Memory B cell (primary cell): ENCODE measurements at places on chromosomes 12 and 14.
A peak's percentile ranks its signal among the peaks of the same experiment; 100 is the strongest.

DNA sequence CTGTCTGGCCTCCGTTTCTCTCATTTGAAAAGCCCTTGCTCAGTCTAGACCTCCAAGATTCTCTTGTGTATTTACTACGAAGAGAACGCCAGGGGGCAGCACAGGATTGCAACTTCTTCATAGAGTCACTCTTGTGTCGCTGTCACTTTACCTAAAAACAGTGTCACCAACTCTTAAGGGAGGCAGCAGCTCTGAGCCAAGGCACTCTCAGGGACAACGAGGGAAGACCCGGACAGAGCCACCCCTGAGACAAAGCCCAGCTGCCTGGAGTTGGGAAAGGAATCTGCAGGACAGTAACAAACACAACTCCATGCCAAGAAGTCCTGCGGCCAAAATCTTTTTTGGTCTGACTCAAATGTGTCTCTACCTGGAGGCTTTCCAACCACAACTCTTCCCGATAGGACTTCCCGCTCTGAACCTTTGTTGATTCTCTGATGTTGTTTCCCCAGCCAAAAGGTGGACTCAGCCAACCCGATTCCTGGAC is 9.6 kb upstream of the RPAP3 start:
- peak; percentile 75 for DNase-seq

- DNase-seq = no peak
Observed at GRCh38 chr14:100428727-100429126, 105.6 kb downstream of the SLC25A47 start.

DNA sequence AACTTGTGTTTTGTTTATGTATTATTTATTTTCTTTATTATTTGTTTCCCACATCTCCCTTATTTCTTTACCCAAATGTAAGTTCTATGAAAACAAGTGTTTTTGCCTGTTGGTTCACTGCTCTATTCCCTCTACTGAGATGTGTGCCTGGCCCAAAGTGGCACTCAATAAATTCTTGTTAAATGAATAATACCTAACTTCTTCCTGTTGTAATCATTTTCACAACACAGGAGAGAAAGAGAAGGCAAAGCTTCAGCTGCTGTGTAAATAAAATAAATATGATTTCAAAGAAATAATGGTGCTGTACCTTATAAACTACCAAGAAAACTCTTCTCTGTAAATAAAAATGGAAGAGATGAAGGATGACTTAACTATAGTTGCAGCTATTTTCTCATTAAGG is 116.2 kb downstream of the TRHDE start:
- no peak for DNase-seq

DNA sequence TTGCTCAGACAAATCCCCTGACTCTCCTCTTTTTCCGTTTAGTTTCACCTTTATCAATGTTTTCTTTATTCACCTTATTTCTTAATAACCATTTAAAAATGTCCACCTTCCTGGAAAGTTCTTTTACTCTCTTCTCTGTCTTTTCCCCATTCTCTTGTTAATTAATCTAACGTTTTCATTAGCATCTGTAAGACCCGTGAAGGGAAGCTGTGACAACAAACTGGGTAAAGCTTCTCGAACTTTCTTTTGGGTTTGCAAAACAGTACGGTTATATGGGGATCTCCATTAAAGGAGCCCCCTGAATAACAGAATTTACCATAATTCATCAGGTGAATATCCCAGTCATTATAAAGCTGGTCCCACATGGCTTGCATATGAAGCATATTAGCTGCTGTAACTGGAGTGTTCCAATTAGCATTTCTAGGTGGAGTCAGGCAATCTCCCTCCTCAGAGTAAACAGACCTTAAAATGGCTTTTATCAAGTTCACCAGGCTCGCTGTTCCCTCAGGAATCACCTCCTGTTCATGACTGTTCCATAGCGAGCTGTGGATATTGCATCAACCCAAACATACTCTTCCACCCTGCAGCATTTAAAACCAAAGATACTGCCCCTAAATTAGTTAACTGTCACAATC is 42.4 kb downstream of the TMEM30B start:
- DNase-seq = no peak

DNA sequence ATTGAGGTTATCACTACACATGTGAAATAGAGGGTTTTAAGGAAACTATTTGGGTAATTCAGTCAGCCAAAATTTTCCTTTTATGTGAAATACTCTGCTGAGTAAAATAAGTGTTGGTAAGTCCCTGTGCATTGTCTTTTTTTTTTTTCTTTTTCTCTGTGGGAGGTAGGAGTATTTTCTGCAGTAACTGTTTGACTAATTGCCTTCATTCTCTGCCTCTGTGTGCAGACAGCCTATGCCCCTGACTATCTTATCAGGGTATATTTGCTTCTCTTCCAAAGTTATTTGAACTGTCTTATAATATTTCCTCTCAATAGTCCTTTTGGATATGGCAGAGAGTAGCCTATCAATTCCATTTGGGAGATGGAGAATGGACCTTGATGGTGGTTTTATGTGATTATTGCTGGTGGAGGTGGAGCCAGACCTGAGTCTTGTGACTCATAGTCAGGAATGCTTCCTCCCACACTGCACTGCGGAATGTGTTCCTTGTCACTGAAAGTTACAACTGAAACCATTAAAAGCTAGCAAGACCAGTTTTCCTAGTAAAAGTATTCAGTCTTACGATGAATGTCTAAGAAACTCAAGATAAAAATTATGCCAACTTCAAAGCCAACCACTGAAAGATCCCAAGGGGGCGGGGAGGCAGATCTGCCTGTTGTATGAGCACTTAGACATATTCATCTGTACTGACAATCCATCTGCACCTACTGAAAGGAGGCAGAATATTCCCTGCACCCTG is 40.9 kb upstream of the STXBP6 start:
- DNase-seq = no peak

GRCh38 chr12:63179224-63179623 is 28.2 kb upstream of the AVPR1A start:
- no peak for DNase-seq

DNA sequence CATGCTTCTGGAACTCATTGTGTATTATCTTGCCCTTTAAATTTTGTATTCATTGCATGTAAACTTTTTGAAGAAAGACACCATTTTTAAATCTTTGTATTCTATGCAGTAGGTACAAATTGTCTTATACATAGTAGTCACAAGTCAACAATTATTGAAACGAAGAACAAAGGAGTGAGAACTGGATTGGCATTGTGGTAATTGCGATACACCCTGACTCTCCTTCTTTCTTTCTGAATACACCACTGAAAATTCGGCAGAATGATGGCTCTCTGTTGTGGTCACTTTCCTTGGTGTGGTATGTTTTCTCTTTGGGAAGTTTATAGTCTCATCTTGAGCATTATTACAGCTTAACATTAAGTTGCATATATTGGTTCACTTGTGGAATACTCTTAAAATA is 34.1 kb downstream of the SLC16A7 start:
- DNase-seq = no peak

DNA sequence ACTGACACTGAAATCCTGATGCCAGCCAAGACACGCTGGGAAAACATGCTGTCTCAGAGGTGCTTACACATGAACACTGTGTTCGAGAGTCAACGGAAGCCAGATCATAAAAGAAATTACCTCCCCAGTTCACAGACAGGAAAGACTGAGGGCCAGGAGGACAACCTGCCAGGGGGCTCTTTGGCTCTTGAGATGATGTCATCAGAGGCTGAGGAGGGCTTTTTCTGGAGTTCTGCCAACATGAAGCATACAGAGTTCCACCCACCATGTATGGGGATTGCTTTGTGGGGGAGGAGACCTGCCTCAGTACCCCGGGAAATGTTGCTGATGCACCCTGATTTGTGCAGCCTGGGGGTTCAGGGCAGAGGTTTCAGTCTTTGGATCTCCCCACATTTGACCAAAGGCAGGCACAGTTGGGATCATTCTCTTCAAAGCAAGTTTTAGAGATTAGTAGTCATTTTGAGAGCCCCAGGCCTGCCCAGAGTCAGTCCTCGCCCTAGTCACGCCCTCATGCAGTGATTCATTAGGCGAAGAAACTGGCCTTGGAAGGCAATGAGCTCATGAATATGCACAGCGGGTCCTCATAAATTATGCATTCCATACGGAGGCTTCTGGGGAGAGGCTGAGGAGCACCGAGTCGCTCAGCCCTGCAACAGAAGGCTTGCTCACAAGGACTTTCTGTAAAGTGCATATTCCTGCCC is 34.9 kb upstream of the EML1 start:
- DNase-seq = no peak

DNA sequence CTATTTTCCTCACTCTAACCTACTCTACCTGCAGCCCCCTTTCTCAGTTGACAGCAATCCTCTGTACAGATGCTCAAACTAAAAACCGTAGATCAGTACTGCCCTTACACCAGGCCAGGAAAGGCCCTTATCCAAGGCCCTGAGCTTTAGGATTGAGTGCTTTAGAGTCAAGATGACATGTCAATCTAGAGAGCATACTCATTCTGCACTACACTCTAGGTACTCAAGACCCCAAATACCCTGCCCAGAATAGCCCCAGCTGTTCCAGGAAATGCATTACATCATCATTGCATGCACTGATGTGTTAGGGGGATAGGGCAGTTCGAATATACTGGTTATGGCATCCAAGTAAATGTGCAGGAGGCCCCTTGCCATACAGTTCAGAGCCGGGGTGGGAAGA is 3.5 kb upstream of the PHLDA1 start:
- no peak for DNase-seq

DNA sequence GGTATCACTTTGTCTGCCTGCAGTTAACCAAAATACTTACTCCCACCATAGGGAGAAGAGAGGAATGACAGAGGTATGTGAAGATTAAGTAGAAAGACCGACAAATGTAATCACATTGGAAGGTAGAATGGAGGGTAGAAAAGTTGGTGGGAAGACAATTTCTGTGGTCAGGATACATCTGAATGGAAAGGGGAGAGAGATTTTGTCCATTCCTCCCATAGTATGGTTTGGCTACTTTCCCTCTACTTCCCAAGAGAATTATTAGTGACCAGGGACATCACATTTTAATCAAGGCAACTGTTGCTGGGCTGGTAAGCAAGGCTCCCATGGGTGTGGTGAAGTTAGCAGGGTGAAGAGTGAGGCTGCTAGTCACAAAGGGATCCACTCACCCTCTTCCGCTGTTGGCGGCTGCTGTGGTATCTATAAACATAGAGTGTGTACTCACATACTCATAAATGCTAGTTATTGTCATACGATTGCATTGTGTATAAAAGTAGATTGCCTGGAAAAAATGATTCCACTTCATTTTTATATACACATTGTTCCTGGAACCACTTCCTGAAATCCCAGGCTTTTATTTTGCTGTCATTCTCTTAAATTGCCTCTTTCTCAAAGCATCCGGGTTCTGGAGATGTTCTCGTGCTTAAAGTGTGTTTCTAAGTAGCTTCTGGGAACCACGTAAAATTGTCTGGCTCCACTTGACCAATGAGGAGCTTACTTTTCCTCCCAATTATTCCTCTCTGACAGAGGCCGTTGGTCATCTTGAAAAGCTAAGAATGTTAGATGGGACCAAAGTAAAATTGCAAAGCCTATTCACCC is 413.1 kb downstream of the ZFP36L1 start:
- no peak for DNase-seq

GRCh38 chr12:52081263-52081733 is 1.8 kb downstream of the SMIM41 start:
- DNase-seq = peak; percentile 71

GRCh38 chr14:98957211-98958047 is 314.6 kb downstream of the BCL11B start:
- no peak for DNase-seq

- DNase-seq = no peak
Observed at GRCh38 chr14:106681568-106681967, 1155.2 kb downstream of the TMEM121 start.

DNA sequence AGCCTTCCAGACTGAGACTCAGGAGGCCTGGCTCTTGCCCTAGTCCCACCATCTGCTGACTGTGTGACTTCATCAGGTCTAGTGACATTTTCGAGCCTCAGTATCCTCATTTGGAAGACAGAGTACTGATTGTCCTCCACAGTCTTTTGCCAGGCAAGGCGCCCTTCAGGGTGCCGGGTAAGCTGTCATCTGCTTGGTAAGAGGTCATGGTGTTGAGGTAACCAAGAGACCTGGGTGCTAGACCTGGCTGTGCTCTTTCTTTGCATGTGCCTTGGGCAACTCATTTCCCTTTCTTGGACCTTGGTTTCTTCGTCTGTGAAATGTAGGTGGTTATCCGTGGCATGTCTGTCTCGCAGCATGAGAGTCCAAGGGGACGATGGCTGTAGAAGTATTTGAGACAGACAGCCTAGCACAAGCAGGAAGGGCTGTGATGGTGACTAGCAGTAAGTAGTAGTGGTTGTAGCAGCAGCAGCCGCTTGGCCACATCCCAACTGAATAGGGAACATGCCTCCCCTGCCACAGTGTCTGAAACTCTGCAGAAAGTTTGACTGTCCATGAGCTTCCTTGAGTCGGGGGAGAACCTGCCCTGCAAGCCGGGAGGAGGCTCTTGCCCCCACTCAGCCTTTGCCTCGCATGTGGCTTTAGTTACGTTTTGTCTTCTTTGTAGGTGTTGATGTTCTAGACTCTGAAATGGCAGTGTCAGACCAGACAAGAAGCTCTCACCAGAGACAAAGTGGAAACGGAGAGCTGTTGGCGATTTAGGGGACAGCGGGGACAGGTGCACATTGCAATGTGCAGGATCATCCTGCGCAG is 40.3 kb downstream of the EVL start:
- no peak for DNase-seq

DNA sequence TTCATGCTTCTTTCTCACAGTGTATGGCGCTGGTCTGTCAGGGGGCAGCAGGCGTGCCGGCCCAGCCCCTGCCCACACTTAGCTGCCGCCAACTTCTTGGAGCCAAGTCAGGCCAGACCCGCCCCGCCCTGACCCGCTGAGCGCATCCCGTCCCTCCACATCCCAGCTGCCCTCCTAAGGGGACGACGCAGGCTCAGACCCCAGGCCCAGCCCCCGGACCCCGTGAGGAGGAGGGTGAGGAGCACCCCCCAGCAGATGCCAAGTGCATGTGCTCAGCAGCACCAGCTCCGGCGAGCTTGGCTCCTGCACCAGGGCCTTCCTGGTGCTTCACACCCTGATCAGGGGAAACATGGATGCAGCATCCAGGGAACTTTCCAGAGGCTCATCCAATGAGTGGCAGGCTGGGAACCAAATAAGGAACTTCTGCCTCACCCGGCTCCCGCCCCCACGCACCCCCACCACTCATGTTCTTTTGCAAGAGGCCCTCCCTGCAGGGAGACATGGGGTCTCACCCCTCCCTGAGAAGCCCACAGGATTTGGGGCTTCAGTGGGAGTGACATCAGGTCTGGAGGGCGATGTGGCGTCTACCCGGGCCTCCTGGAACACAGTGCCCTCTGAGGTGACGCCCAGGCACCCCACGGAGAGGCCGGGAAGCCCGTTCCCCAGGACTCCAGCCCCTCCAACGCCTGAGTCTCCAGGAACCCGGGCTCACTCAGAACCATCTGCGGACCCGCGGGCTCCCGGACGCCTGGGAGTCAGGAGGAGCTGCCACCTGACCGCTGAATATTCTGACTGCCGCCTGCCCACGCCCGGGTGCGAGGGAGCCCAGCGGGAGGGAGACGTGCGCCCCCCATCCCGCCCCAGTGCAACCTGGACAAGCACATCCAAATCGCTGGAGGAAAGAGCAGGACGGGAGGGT is 70.0 kb upstream of the GALNT9 start:
- no peak for DNase-seq

DNA sequence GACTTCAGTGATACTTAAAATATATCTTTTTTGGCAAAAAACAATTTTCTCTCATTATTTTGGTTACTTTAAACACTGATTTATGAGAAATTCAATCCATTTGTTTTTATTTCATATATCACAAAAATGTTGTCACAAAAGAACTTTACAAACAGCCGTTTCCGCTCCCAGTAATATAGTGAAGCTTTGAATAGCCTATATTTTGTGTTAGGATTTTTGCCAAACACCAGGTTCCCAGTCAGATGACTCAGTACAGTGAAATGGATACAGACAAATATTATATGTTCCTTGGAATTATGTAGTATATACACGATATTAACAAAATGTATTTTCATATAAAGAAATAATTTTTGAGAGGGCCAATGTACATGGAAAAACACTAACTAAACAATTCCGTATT is 411.1 kb downstream of the CCER1 start:
- no peak for DNase-seq
